Adrenal gland (tissue), 19 donors: ENCODE measurements at places on chromosomes 3 and 15. TPM values are rescaled to one million over a fixed set of nuclear protein-coding genes. Genes with fewer than 3 reads are reported as not detected.
A peak's percentile ranks its signal among the peaks of the same experiment; 100 is the strongest.

The DCP1A gene
- 17.3 TPM for polyA plus RNA-seq

The RPS17 gene
- polyA plus RNA-seq = 2,161 TPM

GRCh38 chr3:171640520-171641412 is 169.5 kb downstream of the PLD1 start:
- H3K27me3 ChIP-seq = no peaks in the 10 kb centered on the region
- peak; percentile 46 for DNase-seq
- no peak overlapping the region for H3K27ac ChIP-seq
- no peak overlapping the region for H3K4me3 ChIP-seq

The CD86 gene
- 5.1 TPM for polyA plus RNA-seq

The EBLN2 gene
- polyA plus RNA-seq = 1.4 TPM

DNA sequence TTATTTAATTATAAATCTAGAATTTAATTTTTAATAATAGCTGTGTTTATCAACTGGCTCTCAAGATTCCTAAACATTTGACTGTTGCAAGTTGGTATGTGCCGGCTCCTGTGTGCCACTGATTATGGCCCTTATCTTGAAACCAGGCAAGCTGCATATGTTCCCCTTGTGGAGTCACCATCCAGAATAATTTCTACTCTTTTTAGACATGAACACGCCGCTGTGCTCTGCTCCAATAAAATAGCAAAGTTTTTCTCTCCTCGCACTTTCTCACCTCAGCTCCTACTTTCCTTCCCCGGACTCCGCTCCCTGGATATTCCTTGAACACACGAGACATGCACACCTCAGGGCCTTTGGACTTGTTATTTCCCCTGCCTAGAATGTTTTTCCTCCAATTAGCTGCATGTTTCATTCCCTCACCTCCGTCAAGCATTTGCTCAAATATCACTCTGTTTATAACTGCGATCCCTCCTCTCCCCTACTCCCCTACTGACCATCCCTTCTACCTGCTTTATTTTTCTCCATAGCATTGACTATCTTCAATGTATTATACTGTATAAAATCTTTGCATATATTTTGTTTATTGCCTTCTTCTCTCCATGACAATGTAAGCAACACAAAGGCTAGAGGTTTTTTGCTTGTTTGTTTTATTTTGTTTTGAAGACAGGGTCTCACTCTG is 26.1 kb upstream of the ERICH6 start:
- H3K27me3 ChIP-seq = no peaks in the 10 kb centered on the region
- peaks cover 31% of the 10 kb centered on the region for H3K4me1 ChIP-seq
- DNase-seq = no peak

DNA sequence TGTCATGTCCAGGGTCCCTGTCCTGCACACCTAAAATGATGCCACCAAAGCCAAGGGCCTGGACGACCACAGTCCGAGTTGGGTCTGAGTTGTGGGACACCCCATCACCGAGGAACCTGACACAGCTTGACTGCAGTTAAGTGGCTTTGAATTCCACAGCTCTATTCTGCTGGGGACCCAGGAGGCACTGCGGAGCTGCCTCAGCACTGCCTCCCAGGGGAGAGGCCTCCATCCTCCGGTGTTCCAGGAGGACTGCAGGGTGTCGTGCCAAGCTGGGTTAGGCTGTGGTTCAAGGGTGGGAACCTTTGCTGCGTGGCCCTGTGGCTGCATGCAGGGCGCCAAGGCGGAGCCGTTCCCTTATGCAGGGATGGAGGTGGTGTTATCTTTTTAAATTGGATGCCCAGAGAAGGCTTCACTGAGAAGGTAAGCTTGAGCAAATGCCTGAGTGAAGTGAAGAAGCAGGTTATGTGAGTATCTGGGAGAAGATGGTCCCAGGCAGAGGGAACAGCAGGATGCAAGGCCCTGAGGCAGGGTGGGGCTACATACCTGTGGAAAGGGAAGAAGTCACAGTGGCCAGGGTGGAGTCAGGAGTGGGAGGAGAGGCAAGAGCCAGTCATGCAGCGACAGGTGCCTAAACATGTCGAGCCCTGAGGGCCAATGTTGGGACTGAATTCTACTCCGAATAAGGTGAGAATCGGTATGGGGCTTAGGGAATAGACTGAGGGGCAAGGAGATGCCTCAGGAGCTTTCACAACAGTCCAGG is 144.8 kb downstream of the TPRA1 start:
- no peaks in the 10 kb centered on the region for H3K36me3 ChIP-seq
- no peak overlapping the region for H3K4me3 ChIP-seq
- H3K4me1 ChIP-seq = no peaks in the 10 kb centered on the region
- DNase-seq = no peak

- no peak overlapping the region for H3K4me3 ChIP-seq
- DNase-seq = no peak
- no peaks in the 10 kb centered on the region for H3K4me1 ChIP-seq
- H3K36me3 ChIP-seq = no peaks in the 10 kb centered on the region
Measured at GRCh38 chr3:159854500-159855124, 134.0 kb upstream of the IL12A start.
